Coronary artery (tissue), 2 donors: ENCODE measurements at places on chromosomes 7 and 10.

DNA sequence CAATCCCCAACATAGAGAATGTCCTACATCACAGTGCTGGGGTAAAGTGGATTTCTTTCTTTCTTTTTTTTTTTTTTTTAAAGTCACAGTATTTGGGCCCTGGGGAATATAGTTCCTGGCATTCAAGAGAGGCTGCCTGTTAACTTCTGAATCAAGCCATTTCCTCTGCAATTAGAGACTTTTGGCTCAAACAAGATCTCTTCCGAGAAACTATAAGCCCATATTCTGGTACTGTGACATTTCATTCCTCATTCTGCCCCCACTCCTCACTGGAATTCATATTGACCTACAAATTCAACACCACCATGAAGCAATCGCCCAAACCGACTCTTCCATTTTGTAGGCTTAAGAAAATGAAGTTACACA lies 187.4 kb downstream of the PHTF2 start:
- no peak for DNase-seq

GRCh38 chr10:106424981-106425380 lies 739.5 kb downstream of the SORCS1 start:
- no peak for DNase-seq

DNA sequence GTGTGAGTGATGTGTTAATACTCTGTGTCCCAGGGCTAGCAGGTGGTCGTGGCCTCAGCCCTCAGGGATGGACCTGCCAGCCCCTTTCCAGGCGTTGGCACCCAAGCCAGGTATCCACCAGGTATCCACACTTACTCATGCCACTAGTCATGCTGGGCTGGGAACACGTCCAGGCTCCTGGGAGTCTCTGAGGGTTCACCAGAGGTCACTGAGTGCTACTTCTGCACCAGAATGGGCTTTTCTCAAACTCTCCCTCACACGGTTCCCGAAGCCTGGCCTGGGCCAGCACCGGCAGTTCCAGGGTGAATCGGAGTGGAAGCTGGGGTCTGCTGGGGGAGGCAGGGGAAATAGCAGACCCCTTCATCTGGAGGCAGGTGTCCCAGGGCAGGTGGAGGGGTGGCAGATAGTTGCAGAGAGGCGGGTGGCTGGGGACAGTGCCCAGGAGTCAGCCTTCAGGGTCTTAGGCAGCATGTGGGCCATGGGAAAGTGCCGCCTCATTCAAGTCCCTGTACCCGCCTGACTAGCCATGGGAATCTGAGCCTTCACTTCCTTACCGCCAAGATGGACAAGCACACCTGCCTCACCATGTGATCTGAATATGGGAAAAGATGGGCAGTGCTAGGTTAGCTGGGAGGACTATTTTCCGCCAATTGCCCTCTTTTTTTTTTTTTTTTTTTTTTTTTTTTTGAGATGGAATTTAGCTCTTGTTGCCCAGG lies 95.5 kb upstream of the GTF2I start:
- no peak for DNase-seq

DNA sequence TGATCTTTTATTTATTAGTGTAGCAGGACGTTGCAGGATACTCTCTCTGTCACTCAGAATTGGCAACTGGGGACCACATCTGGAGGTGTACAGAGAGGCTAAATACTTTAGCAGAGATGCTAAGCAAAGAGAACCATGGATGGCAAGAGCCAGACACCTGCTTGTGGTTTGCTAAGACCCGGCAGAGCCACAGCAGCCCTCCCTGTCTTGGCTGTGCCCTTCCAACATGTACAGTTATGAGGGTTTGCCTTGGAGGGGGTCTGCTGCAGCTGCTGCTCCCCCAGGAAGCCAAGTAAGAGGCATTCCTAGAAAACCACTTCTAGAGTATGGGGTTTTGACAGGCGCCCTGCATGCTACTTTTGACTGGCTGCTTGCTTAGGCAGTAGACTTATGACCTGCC lies 5.1 kb downstream of the NPVF start:
- no peak for DNase-seq

- DNase-seq = no peak
These were observed 7.3 kb downstream of the PDK4 start for GRCh38 chr7:95589031-95589430.

GRCh38 chr10:25758041-25758457 lies 176.0 kb upstream of the MYO3A start:
- DNase-seq = no peak

- DNase-seq = peak; percentile 86
These were observed 2.0 kb downstream of the FBXL15 start for GRCh38 chr10:102422545-102423129.

GRCh38 chr7:56105508-56105907 lies 768 bp downstream of the CHCHD2 start:
- DNase-seq = no peak

- DNase-seq = peak; percentile 45
These were observed 10.5 kb upstream of the DEPP1 start for GRCh38 chr10:44988957-44989585.

- DNase-seq = no peak
These were observed 881 bp downstream of the C10orf67 start for GRCh38 chr10:23343591-23344240.

DNA sequence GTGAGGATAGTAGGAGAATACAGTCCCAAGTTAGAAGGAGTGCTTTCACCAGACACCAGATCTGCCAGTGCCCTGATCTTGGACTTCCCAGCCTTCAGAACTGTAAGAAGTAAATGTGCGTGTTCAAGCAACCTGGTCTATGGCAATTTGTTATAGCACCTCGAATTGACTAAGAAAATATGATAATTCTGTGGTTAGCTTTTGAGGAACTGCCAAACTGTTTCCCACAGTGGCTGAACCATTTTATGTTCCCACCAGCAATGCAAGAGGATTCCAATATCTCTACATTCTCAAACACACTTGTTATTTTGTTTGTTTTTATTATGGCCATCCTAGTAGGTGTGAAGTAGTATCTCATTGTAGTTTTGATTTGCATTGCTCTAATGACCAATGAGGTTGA lies 47.0 kb downstream of the RBM20 start:
- DNase-seq = no peak

GRCh38 chr7:25968205-25968993 lies 183.6 kb upstream of the NFE2L3 start:
- DNase-seq = no peak

- no peak for DNase-seq
These were observed 181.4 kb downstream of the AKR1D1 start for GRCh38 chr7:138257459-138258196.

- DNase-seq = no peak
These were observed 205.9 kb upstream of the SVIL start for GRCh38 chr10:29840516-29841276.

GRCh38 chr10:105698592-105698991 lies 1057.5 kb downstream of the SORCS3 start:
- no peak for DNase-seq

- no peak for DNase-seq
These were observed 47.8 kb downstream of the NPTX2 start for GRCh38 chr7:98664882-98665281.

GRCh38 chr7:117873310-117874190 lies at the start of gene CTTNBP2:
TSS of gene CTTNBP2 (minus strand) at chr7:117873441. CDS start at chr7:117873415, 26 bp downstream.
- peak; percentile 73 for DNase-seq

GRCh38 chr7:122013630-122014029 lies 130.4 kb downstream of the AASS start:
- no peak for DNase-seq

GRCh38 chr7:4692055-4692454 lies 10.0 kb downstream of the FOXK1 start:
- DNase-seq = no peak

- no peak for DNase-seq
These were observed 139.9 kb downstream of the CCDC71L start for GRCh38 chr7:106520962-106521514.

- DNase-seq = no peak
These were observed 67.8 kb downstream of the RAMP3 start for GRCh38 chr7:45225311-45225947.

- DNase-seq = no peak
These were observed at the start of gene PFKP for GRCh38 chr10:3067118-3067858. TSS of gene PFKP (plus strand) at chr10:3067548. CDS start at chr10:3067596, 48 bp downstream.
